ENCODE measurements at places on chromosomes 11 and 22.

DNA sequence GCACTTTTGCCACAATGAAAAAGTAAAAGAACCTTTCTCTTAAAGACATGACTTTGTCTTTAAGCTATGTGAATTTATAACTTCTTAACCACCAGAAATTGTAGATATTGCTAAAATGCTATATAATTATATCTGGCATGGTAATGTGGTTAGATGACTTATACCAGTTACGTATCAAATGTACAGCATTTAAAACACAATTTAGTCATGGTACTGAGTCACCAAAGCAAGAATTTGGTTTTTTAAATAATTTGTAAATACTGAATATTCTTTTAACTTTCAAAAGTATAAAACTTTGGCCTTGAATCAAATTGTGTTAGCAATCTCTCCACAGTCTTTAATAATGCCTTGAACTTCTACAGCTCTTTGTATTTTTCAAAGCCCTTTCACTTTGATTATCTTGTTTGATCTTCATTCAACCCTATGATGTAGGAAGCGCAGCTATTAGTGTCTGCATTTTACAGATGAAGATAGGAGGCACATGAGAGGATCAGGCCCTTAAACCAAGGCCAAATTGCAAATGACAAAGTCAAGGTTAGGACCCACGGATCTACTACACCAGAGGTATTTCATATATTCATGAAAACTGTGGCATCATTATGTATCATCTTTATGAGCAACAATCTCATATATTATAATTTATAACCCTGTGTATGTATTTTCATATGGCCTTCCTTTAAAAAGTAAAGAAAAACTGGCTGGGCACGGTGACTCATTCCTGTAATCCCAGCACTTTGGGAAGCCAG, 4.4 kb upstream of the SYTL2 start:
- peak; percentile 76 for DNase-seq

DNA sequence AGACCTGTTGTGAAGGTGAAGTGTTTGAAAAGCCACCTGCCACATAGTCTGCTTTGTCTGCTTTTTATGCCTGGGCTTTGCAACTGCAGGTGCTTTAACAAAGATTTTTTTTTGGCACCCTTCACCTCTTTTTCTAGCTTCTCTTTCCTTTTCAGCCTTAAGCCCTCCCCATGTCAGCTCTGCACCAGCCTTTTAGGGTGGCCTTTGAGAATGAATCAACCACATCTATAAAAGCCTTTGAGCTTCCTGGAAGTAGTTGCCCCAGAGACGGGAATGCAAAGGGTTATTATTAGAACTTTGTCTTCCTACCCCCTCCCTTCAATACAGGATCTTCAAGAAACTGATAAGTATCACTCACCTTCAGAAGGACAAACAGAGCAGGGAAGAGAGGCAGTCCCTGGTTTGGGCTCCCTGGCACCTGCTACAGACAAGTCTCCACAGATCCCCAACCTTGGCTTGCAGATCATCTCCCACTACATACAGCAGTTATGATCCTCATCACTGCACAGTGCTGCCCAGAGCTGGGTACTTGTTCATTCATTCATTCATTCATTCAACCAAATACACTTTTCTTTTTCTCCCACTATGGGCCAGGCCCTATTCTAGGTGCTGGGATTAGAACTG, 8.0 kb downstream of the PVALB start:
- no peak for DNase-seq

DNA sequence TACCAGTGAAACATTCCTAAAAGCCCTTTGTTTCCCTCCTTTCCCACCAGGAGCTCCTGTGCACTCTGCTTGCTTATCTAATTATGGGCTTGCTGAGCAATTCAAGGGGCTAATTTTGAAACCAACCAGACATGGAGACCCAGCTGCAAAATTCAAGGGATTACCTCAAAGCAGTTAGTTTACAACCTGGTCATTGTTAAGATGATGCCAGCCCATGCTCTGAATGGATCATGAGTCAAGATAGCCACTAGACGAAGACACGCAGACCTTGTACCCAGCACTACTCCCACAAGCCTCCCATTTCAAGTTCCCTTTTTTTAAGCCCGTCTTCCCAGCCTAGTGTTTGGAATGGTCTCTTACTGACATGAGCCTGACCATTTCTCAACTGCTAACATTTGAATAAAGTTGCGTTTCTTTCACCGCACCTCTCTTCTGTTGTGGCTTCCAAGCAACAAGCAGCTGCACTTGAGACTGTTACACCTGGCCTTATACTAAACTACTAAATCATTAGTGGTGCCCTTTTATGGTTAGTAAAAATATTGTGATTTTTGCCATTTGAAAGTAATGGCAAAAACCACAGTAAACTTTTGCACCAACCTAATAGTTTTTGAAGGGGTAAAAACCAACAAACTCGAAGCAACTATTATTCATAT, 315.3 kb upstream of the LUZP2 start:
- no peak for DNase-seq

DNA sequence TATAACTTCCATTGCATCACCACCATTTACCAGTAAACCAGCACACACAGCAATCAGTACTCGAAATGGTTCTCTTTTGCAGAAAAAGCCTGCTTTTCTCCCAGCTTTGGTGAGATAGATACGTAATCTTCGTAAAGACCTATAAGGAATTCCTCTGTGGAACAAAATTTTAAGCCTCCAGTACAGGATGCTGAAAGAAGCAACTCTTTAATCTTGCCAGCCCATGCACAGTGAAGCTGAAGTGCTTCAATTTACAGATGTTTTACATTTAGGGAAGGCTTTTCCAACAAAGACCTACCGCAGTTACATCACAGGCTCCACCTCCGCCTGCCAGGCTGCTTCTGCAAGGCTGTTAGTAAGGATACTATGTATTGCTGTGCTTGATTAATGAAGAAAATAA, 1.9 kb downstream of the ELMOD1 start:
- no peak for DNase-seq

- no peak for DNase-seq
Measured at GRCh38 chr11:126915430-126915829, 85.1 kb downstream of the KIRREL3 start.

DNA sequence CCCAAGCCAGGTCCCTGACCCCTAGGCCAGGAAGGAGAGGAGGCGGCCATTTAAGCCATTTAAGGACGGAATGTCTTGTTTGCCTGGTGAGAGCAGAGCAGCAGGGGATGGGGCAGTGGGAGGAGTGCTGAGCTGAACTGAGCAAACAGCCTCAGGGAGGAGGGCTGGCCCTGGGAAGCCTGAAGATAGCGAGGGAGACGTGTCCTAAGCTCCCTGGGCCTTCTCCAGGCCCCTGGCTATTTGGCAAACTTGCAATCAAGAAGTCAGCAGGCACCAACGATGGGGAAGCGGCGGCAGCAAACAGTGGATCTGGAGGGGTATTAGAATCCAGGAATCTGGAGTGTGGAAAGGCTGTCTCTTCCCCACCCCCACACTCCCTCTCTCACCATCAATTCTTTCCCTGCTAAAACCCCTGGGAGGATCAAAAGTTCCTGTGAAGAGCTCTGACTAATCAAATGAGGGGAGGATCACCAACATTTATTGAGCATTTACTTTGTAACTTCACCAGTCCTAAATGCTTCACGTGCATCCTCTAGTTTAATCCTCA, 8.8 kb downstream of the BCL9L start:
- peak; percentile 90 for DNase-seq

GRCh38 chr11:73990730-73991129, 8.1 kb upstream of the UCP2 start:
- no peak for DNase-seq

DNA sequence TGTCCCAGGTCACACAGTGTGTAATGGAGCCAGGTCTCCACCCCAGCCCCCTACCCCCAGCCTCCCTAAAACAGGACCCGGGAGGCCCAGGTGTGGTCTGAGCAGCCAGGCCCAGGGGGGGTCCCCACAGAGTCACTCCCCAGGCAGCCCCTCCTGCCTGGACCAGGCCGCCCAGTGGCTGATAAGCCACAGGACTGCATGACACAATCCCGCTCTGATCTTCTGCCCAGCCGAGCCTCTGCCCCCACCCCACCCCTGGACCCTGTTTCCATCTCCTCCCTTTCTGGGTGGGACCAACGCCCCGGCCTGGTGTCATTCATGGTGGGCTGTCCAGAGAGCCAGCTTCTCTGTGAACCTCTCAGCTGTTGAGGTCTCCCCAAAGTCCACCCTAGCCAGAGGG, 7.8 kb upstream of the LIF start:
- no peak for DNase-seq

All from M059J (cell line).